GM04503 (cell line): ENCODE measurements at places on chromosomes 7 and 10.

DNA sequence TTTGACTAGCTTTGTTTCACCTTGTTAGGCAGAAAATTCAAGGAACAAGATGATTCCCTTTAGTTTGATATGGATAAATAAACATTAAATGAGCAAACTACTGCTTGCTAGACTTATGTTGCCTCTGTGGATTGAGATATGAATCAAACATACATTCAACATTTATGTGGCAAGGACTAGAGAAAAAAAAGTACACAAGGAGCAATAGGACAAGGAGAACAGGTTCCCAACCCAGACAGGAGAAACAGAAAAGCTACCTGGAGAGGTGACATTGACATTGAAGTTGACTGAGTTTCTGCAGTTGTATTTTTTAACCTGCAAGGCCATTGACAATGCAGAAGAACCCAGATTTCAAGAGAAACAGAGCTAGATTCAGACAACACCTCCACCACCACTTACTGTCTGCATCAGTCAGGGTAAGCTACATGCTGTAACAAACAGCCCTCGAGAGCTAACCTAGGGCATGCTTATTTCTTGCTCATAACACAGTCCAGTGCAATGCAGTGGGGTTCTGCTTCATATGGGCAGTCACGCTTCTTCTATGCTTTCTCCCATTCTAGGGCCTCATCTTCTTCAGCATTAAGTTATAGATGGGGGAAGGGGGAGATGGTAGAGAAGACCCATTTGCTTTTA lies 180.9 kb upstream of the LYZL1 start:
- no peak for DNase-seq

DNA sequence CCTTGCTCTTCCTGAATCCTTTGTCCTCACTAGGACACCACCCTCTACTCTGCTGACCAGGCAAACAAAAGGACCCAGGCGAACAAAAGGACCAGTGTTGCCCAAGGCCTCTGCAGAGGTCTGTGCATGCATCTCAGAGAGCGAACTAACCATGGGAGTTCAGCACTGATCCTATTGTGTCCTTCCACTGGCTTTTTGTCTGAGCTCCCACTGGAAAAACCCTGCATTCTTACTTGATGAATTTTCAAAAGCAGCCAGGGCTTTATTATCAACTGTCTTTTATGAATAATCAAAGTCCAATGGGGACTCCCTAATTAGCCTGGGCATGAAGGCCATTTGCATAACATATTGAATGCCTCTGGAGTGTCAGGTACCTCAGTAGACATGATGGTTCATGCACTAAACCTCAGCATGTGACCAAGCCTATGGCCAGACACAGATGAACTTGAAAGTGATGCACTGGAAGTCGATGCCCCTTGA lies 140.6 kb downstream of the KCNMA1 start:
- no peak for DNase-seq

GRCh38 chr7:101507327-101507726 lies 121.8 kb downstream of the MYL10 start:
- DNase-seq: no peak

GRCh38 chr7:54712820-54713219 lies 46.2 kb downstream of the SEC61G start:
- DNase-seq: no peak

- no peak for DNase-seq
These were observed 11.6 kb downstream of the CFAP43 start for GRCh38 chr10:104220522-104220921.

- DNase-seq: peak; percentile 23
These were observed 38.0 kb downstream of the ZNRF2 start for GRCh38 chr7:30322271-30323005.

- no peak for DNase-seq
These were observed 12.6 kb upstream of the ICA1 start for GRCh38 chr7:8274589-8274988.

DNA sequence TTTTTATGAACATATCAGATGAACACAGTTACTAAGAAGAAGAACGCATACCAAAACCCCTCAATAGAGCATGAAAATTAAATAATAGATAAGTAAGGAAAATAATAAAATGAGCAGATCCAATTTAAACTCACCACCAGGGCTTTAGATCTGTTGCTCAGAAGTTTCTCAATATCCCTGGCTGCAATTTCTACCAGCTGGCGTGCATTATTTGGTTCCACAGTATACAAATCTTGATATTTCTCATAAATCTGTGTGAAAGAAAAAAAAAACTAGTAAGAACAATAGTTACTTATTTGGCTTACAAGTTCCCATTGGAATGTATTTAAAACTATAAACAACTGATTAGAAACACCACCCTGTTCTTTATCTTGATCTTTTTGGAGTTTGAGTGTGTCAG lies 108.6 kb downstream of the CACNA2D1 start:
- no peak for DNase-seq

- DNase-seq: no peak
These were observed 50.1 kb upstream of the SRPK2 start for GRCh38 chr7:105438847-105439173.

DNA sequence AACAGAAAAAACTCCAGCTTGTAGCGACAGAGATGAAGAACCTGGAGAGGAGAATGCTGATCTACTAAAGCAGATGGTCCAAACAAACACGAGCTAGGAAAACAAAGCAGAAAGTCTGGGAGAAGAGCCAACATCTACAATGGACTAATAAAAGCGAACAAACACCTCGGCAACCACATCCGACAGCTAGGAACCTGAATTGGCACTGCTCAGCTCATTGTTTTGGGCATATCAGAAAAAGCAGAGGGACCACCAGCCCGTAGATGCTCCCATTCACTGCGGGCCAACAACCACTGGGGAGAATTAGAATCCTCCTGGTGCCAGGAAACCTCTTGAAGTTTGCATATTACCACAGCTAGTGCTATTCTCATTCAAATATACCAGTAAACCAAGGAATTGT lies 204.7 kb downstream of the NXPH1 start:
- DNase-seq: no peak

- peak; percentile 37 for DNase-seq
These were observed 15.0 kb downstream of the CXCL12 start for GRCh38 chr10:44369854-44370253.

DNA sequence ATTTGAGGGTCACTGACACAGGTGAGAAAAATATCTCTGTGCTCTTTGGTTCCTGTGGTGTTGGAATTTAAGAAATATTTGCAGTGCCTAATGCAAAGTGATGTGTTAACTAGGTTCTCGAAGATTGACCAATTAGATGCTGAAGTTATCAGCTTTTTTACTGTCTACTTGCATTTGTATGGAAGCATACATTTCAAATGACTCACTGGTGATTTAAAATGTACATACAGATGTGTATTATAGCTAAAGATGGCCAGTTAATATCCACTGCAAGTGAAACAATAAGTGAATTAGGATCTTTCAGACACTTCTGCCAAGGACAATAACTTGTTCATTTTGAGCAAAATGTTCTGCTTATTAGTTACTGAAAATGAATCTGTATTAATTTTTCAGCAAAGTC lies 205.0 kb downstream of the FANK1 start:
- no peak for DNase-seq

- DNase-seq: no peak
These were observed 58.5 kb upstream of the EXOC6 start for GRCh38 chr10:92789786-92790185.

- no peak for DNase-seq
These were observed 509.1 kb downstream of the INHBA start for GRCh38 chr7:41193738-41194282.

GRCh38 chr10:5811387-5811821 lies 1.8 kb downstream of the GDI2 start:
- DNase-seq: peak; percentile 29
